Right lobe of liver (tissue), 6 donors: ENCODE measurements at places on chromosomes 1 and 21.
A peak's percentile ranks its signal among the peaks of the same experiment; 100 is the strongest.

DNA sequence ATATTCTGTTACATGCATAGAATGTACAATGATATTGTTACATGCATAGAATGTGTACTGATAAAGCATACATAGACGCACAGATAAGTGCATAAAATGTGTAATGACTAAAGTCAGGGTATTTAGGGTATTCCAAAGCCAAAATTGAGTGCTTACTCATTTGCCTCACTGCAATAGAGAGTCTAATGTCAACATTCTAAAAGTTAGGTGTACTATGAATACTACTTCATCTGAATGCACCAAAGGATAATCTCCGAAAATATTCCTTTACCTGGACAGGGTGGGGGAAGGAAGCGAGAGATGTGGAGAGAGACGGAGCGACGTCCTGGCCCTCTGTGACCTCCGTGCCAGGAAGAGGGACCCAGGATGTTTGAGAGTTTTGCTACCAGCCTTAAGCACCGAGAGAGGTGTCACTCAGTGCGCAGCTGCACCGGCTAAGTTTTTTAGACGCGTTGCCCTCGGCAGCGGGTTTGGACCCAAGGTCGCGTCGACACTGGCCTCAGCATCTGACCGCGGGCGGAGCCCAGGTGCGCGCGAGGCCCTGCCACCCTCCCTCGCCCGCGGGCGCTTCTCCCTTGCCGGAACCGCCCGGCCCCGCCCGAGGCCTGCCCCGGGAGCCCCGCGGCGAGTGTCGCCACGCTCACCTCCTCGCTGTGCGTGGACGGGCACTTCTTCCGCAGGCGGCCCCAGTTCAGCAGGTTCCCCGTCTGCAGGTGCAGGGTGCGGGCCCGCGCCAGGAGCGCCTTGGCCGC is 660 bp downstream of the GCLM start:
- peak; percentile 90 for DNase-seq

GRCh38 chr1:116166655-116167054 is 55.5 kb downstream of the MAB21L3 start:
- no peak for DNase-seq

- DNase-seq, result no peak
Observed at GRCh38 chr1:227816750-227817446, 1.4 kb downstream of the PRSS38 start.

DNA sequence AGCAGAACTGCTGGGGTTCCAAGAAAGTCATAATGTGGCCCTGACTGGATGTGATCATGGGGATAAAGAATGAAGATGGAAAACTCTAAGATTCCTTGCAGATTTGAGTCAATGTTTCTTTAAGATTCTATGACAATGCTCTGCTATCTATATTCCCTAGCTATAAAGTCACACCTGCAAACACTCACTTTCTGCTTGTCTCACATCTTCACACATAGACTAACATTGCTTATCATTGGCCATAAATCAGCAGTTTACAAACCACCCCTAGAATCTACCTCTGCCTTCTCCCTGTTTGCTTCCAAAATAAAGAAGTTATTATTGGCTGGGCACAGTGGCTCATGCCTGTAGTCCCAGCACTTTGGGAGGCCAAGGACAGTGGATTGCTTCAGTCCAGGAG is 33.1 kb upstream of the NPL start:
- DNase-seq, result no peak

DNA sequence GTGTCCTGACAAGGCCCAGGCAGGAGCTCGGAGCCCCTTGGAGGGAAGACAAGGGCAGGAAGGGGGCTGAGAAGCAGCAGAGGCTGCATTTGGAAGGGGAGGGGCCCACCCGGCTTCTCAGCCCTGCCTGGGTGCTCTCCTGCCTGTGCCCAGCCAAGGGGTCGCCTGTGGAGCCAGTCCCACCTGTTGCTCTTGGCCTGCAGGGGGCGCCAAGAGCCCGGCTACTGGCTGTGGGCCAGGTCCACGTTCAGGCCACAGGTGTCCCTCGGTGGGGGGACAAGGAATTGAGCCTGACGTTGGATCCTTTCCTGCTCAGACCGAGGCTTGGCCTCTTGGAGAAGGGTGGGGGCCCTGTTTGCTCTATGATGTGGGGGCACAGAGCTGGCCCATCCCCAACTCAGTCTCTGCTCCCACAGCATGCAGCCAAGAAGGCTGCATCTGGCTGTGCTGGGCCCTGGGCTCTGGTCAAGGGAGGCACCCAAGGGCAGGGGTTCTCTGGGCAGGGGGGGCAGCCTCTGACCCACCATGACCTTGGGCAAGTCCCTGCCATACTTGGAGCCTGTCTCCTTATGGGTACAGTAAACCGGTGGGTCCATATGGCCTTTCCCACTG is 10.9 kb downstream of the WNT4 start:
- DNase-seq, result no peak

- peak; percentile 28 for DNase-seq
Observed at GRCh38 chr1:44817771-44818495, 9.6 kb downstream of the BTBD19 start.

GRCh38 chr1:109488201-109488600 is 4.5 kb downstream of the ATXN7L2 start:
- no peak for DNase-seq

GRCh38 chr21:34625030-34625593 is 10.2 kb upstream of the RCAN1 start:
- peak; percentile 48 for DNase-seq

DNA sequence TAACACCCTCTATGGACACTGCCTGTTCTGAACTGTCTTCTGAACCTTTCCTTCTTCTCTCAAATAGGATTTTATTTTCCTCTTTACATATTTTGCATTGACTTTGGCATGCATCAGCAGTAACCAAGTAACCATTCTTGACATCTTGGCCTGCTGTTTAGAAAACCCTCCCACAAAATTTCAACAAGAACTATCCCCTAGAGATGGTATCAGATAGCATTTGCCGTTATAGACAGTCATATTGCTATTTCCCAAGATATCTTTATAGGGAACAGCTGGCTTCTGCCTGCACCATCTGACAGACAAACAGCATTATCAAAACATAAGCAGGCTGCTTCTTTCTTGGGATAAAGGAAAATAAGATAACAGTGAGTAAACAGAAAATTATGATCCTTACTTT is 54.7 kb downstream of the LHX8 start:
- no peak for DNase-seq

DNA sequence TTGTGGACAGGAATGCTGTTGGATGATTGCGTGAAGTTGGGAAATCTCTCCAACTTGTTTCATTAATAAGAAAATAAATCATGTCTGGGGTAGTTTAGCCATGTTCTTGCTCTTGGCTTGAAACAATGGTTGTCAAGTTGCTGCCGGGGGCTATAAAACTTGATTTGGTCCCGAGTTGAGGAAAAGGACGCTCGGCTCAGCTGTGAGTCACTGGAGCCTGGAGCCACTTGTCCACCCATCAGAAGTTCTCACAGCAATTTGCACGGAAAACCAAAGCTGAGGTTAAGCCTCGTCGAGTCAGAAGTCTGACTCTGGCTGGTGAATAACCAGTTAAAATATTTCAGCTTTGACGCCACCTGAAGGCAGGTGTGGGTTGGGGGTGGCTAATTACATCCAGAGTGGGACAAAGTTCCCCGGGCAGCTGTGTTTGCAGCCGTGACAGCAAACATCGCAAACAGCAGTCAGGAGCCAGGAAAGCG is 19.7 kb upstream of the RIPK4 start:
- DNase-seq, result no peak

- DNase-seq, result no peak
Observed at GRCh38 chr1:33260439-33260838, 4.1 kb downstream of the ZNF362 start.

DNA sequence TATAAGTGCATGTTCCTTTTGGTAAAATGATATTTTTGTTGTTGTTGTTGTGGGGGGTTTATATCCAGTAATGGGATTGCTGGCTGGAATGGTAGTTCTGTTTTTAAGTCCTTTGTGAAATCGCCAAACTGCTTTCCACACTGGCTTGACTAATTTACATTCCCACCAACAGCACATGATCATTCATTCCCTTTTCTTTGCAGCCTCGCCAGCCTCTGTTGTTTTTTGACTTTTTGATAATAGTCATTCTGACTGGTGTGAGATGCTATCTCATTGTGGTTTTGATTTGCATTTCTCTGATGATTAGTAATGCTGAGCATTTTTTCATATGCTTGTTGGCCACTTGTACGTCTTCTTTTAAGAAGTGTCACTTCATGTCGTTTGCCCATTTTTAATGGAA is 188.5 kb upstream of the CHRM3 start:
- DNase-seq, result no peak

- no peak for DNase-seq
Observed at GRCh38 chr1:26583646-26584485, 54.3 kb downstream of the RPS6KA1 start.

DNA sequence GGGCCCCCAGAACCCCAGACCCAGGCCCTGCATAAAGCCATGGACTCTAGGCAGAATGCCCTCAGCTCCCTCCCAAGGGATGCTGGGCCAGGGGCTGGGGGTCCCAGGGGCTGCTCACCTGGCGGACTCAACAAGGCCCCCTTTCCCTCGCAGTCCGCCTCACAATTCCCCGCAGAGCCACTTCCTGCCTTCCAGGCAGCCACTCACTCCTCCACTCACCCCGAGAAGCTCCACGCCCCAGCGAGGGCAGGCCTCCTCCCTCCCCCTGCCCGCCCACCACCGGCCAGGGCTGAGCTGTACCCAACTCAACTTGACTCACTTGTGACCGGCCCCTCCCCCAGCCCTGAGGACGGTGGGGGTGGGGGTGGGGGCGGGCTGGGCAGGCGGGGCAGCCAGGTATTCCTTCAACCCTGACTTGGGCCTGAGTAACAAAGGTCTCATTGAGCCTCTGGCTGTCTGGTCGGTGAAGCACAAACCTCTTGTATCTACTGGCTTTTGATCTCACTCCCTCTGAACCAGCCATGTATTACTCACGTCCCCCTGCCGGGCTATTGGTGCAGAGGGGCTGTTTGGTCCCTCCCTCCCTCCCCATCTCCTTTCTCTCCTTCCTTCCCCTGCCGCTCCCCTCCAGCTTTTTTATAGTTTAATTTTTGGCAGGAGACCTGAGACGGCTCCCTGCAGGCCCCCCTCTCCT is 5.9 kb downstream of the BLACAT1 start:
- DNase-seq, result no peak

DNA sequence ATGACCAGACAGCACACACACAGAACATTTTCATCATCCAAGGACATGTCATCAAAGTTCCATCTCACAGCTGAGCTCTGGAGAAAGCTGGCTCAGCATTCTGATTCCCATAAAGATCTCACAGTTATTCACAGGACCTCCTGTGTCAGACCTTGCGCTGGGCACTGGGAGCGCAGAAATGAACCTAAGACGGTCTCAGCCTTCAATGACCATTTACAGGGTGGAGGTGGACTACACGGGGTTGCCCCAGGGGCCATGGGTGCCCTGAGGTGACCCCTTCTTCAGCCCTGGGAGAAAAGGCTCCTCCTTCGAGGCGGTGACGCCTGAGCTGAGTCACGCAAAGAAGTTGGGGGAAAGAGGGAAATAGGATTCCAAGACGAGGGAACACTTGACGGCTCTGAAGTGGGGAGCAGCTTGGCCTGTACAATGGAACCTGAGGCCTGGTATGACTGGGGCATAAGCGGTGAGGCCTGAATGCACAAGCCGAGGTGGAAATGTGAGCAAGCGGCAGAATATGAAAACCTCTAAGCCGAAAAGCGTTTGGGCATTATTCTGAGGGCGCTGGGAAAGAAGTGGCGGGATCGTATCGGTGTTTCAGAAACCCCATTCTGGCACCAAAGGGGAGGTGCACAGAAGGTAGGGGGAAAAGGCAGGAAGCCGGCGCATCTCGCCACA is 797 bp downstream of the CC2D1B start:
- DNase-seq, result peak; percentile 44

GRCh38 chr21:21373969-21374368 is 375.8 kb downstream of the NCAM2 start:
- DNase-seq, result no peak

DNA sequence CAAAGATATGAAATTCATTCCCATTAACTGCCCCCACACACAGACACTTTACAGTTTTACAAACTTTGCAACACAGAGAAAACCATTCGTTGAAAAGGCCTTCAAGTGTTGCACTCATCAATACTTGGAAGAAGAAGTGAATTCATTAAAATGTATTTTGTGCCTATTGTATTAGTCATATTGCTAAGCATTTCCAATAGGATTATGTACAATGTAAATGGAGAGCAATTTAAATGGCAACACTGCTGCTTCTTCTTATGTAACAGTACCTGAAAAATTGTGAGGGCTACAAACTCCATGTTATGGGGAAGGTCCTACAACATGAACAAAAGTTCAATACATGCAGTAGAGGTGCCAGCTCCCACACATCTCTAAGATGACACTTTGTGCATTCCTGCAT is 209.3 kb upstream of the POGK start:
- DNase-seq, result no peak

DNA sequence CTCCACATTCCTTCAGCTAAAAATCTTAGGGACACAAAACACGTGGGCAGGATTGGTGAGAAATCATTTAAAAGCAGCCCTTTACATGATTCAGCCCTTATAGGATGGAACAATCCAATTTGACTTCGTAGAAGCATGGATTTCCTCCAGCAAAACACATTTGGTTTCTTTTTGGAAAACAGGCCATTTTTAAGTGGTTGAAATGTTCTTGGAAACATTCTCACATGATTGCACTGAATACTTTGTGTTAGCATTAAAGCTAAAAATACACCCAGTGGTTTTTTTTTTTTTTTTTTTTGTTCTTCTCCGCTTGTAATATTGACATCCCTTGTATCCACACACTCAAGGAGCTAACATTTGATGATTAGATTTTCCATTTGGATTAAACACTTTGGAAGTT is 42.1 kb upstream of the ABCG1 start:
- DNase-seq, result no peak

DNA sequence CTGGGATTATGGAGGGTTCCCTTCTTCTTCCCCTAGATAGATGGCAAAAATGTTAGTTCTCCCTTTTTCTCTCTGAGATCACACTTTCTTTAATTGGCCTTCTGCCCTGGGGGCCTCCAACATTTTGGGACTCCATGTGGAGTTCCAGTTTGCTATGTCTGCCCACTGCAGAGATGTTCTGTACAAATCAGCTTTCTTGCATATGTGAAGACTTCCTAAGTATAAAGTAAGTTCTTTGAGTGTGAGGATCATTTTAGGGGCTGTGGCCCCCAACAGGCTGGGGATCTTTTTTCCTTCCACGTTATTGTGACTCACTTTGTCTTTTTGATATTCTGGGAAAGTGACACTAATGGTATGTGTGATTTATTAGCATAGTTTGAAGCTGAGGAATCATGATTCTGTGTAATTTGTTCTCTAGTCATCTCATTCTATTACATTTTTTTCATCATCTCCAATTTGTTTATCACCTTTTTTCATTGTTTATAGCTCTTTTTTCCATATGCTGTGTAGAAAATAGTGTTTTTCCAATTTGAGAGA is 48.2 kb downstream of the HHAT start:
- no peak for DNase-seq

- no peak for DNase-seq
Observed at GRCh38 chr21:20169812-20170576, 828.2 kb upstream of the NCAM2 start.

GRCh38 chr1:151289991-151290708 is 8.1 kb downstream of the ZNF687 start:
- no peak for DNase-seq

DNA sequence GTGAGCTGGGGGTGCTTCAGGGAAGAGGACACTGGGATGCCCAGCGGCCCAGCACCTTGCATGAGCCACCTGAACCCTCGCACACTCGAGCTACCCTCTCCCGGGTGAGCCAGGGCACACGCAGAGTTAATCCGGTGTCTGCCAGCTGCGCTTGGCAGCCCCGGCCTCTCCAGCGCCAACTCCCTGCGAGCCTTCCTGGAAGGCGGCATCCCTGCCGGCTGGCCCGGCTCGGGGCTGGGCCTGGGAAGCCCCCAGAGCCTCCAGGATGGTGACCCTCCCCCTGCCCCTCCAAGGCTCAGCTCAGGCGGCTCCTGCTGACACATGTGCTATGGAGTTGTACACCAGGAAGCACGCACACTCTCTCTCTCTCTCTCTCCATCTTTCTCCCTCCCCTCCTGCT is 48.7 kb downstream of the RAP1GAP start:
- peak; percentile 68 for DNase-seq
